Colonic mucosa (tissue), 4 donors: ENCODE measurements at places on chromosomes 3 and 15. TPM values are rescaled to one million over a fixed set of nuclear protein-coding genes. Genes with fewer than 3 reads are reported as not detected.

- DNase-seq = no peak
These were observed 414.8 kb downstream of the LPP start for GRCh38 chr3:188568736-188569135.

GRCh38 chr3:55615694-55616295 is 128.7 kb upstream of the WNT5A start:
- DNase-seq = no peak

DNA sequence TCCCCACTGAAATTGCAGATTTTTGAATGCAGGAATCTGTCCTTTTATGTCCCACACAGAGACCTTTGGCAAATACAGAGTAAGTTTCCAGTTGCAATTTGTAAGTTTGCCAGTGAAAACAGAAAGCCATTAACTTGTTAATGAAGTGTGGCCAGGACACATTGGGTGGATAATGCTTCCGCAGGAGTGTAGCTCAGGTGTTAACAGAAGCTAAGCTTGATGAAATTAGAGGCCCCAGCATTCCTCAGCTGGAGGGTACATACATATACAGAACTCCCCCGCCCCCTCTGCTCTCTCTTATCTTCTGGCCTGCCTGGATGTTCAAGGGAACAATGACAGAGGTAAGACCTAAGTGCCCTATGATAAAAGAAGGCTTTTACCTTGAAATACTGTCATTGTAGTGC is 8.1 kb upstream of the LRRC2 start:
- no peak for DNase-seq

DNA sequence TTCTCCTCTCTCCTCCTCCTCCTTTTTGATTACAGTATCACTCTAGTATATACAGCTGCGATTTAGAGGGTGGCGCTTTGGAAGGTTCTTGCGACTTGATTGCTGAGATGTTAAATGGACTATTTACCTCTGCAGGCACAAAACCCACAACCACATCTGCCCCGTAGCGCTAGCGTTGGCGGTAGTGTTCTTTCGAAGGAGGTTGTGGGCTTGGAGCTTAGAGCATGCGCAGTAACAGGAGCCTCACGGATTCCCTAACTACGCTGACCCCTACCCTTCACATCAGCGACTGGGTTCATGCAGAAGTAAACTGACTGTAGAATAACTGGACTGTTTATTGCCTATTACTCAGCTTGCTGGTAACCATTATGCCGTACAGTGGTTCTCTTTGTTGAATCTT is 58.0 kb downstream of the CGGBP1 start:
- DNase-seq = no peak

Gene MEGF11
- not detected for total RNA-seq

Gene CCDC32
- total RNA-seq = 27.5 TPM

Gene U2SURP
- total RNA-seq = 59.4 TPM

DNA sequence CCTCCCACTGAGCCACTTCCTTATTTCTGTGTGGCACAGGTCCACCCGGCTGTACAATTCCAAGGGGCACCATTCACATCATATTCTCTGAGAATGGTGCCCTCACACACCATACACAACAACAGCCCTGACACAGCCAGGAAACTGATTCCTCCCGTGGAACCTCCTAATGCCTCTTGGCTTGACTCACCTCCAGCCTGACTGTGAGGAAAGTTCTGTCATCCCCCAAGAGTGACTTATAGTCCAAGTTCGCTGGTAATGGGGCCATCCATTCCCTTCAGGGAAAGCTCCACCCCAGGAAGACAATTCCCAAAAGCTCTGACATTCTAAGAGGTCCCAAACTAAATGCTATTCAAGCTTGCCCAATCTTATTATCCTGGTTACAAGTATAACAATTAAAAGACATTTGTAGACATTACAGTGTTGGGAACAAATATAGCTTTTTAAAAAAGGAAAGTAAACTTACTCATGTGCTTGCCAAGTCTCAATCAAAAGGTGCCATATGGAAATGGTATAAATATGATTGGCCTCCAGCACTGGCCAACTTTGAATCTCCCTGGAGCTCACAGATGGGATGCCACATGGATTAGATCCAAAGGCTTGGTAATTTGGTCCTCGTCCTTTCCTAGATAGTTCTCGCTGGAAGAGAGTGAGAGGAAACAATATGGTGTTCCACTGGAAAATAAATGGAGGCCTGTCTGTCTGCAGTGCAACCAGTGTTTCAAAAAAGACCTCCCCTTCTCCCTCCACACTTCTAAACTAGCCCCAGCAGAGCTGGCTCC is 56.3 kb upstream of the PSMD6 start:
- no peak for DNase-seq

DNA sequence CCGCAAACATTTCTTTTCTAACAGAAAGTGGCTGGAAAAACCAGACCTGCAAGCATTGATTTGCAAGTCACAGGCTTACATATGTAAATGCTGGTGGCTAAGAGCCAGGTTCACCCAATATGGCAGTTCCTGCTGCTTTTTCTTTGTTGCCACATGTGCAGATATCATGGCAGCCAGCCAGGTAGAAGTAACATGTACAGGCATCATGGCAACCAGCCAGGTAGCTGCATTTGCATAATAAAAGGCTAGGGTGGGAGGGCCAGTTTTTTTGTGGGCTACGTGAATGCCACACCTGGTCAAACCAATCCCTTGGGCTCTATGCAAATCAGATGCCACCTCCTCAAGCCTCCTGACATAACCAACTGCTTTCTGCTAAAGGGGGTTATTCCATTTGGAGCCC is 2.8 kb upstream of the SMCO1 start:
- no peak for DNase-seq

Gene LRRK1
- 36.0 TPM for total RNA-seq

- no peak for DNase-seq
These were observed 35.9 kb downstream of the CYP19A1 start for GRCh38 chr15:51302480-51302879.

GRCh38 chr3:53554559-53555067 is 60.2 kb downstream of the CACNA1D start:
- no peak for DNase-seq

DNA sequence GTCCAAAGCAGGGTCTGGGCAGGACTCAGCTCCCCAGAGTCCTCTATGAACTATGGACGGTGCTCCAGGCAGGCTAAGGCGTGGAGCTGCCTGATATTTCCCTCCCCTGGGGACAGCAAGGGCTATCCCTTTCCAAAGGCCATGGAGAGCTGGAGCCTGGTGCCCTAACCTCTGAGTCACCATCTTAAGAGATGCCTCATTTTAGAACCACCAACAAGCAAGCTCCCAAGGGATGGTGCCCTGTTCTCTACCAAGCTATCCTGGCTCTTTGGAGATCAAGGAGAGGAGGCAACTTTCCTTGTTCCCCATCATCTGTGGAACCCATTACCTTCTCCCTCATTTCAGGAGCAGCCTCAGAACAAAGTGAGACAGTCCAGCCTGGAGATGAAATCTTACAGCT is 15.7 kb downstream of the STARD5 start:
- no peak for DNase-seq

DNA sequence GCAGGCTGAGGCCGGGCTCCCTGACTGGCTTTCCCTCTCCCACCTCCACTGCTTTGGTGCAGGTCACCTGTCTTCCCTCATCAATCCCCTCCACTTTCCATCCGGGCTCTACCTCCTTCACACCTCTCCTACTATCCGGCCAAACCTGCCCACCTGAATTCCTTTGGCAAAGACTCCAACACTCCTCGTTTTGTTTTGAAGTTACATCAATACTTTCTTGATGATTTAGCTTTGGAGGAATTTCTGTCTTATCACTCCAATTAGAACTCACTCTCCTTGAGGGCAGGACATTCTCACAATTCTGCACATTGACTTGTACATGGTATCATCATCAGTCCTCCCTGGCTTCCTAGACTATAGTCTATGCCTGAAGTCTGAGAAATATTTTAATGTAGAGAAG is 20.4 kb downstream of the LDHAL6B start:
- no peak for DNase-seq

Gene GOLGA8T
- total RNA-seq = not detected

DNA sequence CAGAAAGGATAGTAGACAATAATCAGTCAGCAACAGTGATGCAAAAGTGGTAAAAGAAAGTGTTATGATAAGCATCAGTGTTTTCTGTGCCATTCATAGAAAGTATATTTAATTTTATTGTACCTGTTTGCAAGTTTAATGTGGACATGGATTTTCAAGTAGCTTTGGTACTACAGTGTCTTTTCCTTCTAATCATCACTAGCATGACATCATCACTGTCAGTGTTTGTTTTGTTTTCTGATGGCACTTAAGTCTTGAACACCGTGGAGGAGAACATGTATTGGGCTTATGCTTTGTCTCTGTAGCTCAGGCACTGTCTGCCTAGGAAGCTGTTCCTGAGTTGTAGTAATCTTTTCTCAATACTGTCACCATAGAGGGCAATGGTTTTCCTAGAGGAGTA is 41.9 kb downstream of the SETD5 start:
- no peak for DNase-seq

Gene CAMK2N2
- total RNA-seq = not detected

DNA sequence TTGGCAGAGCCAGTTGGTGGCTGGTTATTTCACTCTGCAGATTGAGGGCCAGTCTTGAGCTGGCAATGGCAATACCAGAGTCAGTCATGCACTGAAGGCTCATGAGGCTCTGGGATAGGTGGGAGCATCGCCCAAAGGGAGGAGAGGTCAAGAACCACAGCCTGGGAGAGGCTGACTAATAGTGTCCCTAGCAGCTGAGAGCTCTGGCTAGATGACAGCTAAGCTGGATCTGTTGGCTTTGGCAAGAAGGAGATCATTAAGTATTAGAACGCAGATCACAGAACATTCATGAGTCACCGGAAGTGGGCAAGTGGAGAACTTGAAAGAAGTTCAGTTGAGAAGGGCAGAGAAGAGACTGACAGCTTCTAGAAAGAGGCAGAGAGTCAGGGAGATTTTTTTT is 521.1 kb downstream of the NR2F2 start:
- DNase-seq = peak; percentile 16

Gene THPO
- not detected for total RNA-seq

DNA sequence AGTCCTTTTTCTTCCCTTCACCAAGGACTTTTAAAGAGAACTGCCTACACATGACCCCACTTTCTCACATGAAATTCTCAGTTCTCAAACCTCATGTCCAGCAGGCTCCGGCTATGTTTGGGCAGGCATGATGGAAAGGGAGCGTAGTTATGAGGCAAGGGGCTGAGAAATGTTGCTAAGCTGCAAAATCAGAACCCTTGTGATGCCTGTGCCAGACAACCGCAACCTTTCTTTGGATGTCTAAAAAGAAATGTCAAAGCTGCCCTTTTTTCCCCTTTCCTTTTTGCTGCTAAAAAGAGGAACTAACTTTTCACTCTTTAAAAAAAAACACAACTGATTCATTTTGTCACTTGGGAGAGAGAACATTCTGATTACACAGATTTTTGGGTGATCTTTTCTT is 19.2 kb downstream of the GNB4 start:
- DNase-seq = no peak

Gene OIP5
- total RNA-seq = 5.7 TPM

DNA sequence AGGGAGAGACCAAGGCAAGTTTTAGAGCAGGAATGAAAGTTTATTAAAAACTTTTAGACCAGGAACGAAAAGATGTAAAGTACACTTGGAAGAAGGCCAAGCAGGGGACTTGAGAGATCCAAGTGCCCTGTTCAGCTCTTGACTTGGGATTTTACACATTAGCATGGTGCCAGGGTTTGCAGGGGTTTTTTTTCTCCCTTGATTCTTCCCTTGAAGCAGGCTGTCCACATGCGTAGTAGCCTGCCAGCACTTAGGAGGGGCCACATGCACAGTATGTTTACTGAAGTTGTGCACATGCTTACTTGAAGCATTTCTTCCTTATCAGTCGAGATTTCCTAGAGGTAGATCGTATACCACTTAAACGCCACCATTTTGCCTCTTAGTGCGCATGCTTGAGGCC is 277.5 kb upstream of the AGTR1 start:
- no peak for DNase-seq

Gene EFCC1
- total RNA-seq = 1.7 TPM

DNA sequence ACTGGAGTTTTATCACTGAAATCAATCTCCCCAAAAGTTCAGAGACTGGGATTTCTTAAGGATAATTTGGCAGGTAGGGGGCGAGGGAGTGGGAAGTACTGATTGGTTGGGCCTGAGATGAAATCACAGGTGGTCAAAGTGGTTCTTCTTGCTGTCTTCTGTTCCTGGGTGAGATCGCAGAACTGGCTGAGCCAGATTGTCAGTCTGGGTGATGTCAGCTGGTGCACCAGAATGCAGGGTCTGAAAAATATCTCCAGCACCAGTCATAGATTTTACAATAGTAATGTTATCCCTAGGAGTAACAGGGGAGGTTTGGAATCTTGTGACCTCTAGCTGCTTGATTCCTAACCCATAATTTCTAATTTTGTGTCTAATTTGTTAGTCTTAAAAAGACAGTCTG is 86.7 kb upstream of the SLC25A36 start:
- no peak for DNase-seq

DNA sequence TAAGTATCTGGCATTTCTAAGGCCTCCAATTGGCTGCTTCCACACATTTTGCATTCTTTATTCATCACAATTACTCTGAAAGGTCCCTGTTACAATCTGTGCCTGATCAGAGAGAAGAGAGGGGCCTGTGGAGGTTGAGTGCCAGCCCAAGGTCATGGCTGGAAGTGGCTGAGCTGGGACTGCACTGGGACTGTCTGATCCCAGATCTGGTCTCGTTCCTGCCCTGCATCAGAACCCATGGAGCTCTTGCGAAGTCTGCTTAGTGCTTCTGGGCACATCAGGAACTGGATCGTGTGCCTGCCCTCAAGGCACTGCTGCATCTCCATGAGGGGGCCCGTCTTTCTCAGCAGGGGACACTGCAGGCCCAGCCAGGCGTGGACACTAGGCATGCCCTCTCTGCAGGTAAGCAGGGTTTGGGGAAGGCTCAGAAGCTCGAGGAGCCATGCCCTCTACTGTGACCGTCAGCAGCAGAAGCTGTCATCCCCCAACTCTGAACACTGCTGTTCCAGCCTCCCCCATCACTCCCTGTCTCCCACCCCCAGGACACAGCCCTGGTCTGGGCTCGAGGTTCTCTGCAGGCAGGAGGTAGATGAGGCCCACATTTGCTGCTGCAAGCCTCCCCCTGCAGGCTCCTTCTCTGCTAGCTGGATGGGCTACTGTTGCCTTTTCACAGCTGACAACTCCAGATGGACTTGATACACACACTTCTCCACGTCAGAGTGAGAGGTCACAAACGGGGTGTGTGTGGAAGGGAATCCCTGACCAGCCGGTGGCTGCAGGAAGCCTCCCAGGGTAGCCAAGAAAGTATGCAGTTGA is 96.5 kb upstream of the PRR23E start:
- no peak for DNase-seq

- no peak for DNase-seq
These were observed 31.7 kb downstream of the GOLGA6A start for GRCh38 chr15:74050556-74051234.

Gene LRRC49
- total RNA-seq = 2.4 TPM

DNA sequence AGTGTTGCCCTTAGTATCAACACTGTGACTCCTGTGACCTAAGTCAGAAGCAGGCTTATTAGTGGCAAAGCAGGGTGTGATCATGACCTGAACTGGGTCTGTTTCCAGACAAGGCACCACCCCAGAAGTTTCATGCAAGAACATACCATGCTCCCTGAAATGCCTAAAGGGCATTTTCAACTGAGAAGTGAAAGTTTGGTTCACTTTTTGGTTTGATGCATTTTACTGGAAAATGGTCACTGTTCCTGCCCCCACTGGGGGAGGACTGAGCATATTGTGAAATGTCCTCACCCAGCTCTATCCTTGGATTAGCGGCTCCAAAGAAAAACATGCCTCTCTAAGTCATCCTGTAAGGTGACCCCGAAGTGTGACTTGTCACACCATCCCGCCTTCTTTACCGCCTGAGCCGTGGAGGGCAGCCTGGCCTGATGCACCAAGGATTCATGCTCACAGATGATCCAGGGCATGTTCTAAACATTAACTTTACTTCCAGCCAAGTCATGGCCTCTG is 3.1 kb upstream of the FAM240A start:
- no peak for DNase-seq

Gene TMED3
- 96.0 TPM for total RNA-seq

Gene CADM2
- 1.2 TPM for total RNA-seq

GRCh38 chr3:62875558-62876002 is 364 bp upstream of the CADPS start:
- DNase-seq = no peak
